ENCODE measurements at places on chromosomes 2 and 18. TPM values are rescaled to one million over a fixed set of nuclear protein-coding genes. Genes with fewer than 3 reads are reported as not detected.

Gene OR6B2
- not detected for total RNA-seq

Gene KCNG2
- not detected for total RNA-seq

Gene CASP8
- total RNA-seq: 35.2 TPM

Gene ANO7
- total RNA-seq: 5.1 TPM

Gene ABHD3
- 18.0 TPM for total RNA-seq

Gene SPHKAP
- not detected for total RNA-seq

Gene CKAP2L
- 30.5 TPM for total RNA-seq

Gene WDR75
- 90.5 TPM for total RNA-seq

Gene SGPP2
- total RNA-seq: 3.0 TPM

Gene POLE4
- total RNA-seq: 48.4 TPM

Gene ERFE
- total RNA-seq: 1.0 TPM

Gene TMEM37
- total RNA-seq: not detected

Gene LYG1
- 0.81 TPM for total RNA-seq

Data from activated CD8-positive, alpha-beta T cell treated with anti-CD3 and anti-CD28 coated beads for 36 hours (primary cell).